ENCODE measurements at places on chromosomes 7 and 10.

GRCh38 chr10:15363031-15363430 is 8.1 kb downstream of the FAM171A1 start:
- no peak for DNase-seq

DNA sequence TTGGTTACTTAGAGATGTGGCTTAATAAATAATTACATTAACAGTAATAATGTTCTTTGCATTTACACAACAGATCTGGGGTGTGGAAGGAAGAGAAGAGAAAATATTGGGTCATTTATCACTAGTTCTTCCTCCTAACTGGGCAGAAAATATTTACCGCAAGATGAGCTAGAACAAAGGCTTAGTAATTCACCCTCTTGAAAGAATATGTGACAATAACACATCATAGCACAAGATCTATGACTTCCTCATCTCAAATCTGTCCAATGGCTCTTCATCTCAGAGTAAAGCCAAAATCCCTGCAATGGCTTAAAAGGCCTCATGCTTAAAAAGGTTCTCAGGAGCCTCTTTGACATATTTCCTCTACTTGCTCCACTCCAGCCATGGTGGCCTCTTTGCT is 178.6 kb downstream of the ZNF438 start:
- no peak for DNase-seq

DNA sequence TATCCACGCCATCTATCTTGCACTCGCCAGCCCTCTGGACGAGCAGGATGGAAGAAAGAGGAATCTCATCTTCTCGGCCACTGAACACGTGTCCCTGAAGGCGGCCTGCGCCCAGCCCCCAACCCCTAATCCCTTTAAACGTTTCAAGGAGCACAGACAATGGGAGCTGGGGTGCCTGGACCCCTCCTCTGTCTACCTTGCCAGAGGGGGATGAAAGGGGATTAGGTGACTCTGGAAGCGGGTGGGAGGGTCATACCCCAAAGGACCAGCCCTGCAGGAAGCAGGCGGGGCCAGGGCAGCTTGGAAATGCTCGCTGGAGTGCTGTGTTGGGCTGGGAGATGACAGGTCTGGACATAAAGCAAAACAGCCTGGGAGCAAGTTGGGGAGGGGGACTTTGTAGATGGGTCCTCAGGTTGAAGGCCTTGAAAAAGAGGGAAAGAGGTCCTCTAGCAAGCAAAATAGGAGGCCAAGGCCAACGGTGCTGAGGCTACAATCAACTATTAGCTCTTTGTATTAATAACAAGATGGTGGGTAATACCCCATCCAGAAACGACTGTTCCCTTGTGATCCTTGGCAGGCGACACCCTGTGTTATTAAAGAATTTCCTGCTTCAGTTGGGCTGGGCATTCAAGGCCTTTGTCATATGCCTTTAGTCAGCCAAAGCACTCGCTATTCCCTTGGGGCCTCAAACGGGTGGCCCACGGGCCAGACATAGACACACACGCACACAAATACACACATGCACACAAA is 126.5 kb upstream of the UNC5B start:
- no peak for DNase-seq

GRCh38 chr7:112271162-112271561 is 64.7 kb downstream of the ZNF277 start:
- no peak for DNase-seq

- no peak for DNase-seq
Observed at GRCh38 chr10:6461961-6462360, 118.1 kb downstream of the PRKCQ start.

DNA sequence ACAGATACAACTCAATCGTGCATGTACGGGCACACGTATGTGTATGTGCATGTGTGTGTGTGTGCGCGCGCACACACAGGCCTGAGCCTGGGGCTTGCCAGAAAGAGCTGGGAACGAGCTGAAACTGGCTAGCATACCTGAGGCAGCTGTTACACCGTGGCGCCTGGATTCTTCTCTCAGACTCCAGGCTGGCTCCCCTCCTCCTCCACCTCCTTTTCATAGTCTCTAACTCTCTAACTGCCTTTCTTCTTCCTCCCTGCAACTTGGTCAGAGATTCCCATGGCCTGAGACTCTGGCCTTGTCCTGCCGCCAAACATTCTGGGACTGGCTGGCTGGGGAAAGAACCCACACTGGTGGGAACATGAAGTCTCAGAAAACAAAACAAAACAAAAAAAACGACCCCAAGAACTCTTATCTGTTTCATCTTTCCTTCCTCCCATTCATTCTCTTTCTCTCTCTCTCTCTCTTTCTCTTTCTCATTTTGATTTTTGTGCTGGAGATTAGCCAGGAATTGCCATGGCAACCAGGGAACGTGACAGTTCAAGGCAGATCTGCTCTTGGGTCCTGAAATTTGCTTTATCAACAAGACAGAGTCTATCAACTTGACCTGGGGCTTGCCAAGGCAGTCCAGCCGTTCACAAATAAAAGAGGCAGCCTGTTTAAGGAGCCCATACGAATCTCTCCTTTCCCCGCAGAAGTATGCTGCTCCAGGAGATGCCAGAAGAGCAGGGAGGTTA is 76.8 kb upstream of the SEM1 start:
- no peak for DNase-seq

GRCh38 chr10:77436257-77436975 is 201.2 kb downstream of the KCNMA1 start:
- DNase-seq, result no peak

GRCh38 chr7:106419455-106420182 is 134.8 kb upstream of the NAMPT start:
- DNase-seq, result no peak

DNA sequence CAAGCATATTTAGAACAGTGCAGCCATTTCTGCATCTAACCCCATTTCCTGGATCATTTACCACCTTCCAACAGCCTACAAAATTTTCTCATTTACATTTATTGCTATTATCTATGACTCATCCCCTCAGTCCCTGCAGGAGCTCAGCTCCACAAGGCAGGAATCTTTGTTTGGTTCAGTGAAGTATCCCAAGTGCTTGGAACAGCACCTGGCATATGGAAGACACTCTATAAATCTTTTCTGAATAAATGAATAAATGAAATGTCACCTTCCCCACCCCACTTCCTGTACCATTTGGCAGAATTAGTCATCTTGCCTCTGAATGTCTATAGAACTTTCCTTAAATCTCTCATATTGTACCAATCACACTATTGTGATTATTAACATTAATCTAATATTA is 110.7 kb downstream of the HIP1 start:
- no peak for DNase-seq

DNA sequence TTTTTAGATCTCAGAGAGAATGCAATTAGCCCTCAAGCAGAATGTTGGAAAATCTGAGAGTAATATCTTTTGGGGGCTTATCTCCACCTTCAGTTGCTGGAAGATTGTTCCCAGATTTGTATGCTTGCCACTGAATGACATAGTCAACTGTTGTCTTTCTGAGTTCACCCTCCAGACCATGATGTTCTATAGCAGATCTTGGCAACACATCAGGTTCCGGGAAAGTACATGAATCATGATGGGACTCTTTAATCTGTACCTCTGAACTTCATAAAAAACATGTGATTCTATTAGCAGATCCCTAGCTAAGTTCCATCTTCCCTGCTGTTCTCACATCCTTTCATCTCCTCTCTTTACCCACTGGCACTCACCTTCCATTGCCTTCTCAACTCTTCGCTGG is 68.9 kb downstream of the PLCE1 start:
- no peak for DNase-seq

DNA sequence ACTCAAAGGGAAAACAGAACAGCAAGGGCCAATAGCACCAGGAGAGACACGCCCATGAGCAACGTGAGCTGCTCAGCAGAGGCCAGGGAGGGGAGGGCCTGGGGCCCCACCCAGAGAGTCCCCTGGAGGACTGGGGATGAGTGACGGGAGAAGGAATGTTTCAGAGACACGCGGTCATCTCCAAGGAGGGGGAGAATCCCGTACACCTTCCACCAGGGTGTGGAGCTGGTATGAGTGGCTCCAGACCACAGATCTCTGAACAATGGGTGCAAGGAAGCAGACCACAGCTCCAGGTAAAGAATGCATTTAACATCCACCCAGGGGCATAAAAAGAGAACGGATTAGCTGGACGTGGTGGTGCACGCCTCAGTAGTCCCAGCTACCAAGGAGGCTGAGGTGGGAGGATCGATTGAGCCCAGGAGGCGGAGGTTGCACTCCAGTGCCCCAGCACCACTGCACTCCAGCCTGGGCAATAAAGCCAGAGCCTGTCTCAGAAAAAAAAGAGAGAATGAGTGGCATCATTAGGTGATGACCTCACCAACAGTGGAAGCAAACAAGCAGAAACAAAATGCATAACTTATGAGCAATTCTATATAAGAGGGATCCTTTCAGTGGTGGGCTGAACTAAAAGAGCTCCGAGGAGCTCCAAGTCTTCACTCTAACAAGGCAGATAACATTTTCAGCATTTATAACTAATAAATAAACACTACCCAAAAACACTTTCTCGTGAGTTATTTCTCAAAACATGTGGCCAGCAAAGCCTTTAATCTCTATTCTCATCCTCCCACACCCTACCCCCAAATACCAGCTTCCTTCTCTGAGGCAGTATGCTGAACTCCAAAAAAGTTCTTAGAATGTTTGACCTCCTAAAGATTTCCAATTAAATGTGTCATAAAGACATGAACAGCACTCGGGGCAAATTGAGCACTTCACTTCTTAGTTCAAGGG is 12.5 kb downstream of the PSAP start:
- DNase-seq, result no peak

DNA sequence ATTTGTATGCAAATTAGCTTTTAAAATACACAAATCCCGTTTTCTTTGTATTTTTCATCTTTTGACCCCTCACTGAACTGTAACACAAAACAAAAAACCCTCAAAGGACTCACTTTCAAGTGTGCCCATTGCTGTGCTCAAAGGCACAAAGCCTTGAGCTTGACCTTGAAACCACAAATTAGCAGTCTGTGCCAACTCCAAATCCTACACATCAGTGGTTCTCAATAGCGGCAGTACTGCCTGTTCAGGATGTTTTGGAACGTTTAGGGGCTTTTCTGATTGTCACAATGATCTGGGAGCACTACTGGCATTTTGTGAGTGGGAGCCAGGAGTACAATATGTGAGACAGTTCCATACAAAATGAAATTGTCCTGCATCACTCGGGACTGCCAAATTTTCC is 55.5 kb downstream of the KDM7A start:
- DNase-seq, result no peak

GRCh38 chr10:98858525-98858924 is 377.1 kb downstream of the HPSE2 start:
- DNase-seq, result no peak

- DNase-seq, result no peak
Observed at GRCh38 chr7:105376908-105377533, 11.7 kb downstream of the SRPK2 start.

GRCh38 chr7:23246555-23246954 is at the start of gene GPNMB:
Gene GPNMB, plus strand, starts transcription at chr7:23246775. Its CDS starts 83 bp downstream, at chr7:23246858.
- DNase-seq, result no peak

GRCh38 chr10:121631365-121632029 is 33.3 kb upstream of the FGFR2 start:
- DNase-seq, result no peak

GRCh38 chr7:100893910-100894721 is 1.6 kb downstream of the ACHE start:
- peak; percentile 33 for DNase-seq

GRCh38 chr7:117178600-117178999 is 144.3 kb downstream of the WNT2 start:
- DNase-seq, result no peak

GRCh38 chr7:50827281-50827680 is 44.6 kb upstream of the GRB10 start:
- DNase-seq, result no peak

- DNase-seq, result no peak
Observed at GRCh38 chr7:103114576-103115008, 34.3 kb downstream of the NAPEPLD start.

DNA sequence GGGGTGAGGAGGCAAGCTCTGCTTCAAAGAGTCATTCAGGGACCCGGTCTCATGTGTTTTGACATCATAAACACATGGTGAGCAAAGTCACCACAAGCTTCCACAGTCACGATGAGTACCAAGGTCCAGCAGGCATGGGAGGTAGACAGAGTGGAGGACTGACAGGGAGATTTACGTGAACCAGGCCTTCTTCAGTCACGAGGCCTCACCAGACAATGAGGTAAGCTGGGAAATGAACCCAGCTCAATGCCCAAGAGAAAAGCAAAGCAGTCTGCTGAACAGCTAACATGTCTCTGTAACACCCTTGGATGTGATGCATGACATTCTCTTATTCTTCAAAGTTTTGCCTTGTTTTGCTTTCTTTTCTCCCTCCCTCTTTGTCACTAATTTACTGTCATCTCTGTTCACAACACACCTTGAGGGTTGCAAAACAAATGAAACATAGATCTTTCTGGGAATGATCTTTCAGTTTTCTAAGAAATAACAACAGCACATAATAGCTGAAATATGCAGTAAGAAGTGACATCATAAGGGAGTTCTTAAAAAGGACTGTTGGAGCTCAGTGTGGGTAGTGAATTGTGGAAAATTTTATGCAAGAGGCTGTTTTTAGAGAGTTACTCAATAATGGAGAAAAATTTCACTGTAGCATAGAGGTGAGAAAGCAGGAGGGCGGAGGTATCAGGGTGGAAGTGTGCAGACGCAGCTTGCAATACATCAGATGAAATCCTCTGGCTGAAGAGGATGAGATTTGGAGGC is 9.0 kb downstream of the PPP1R17 start:
- no peak for DNase-seq

GRCh38 chr7:150314639-150315239 is 8.4 kb upstream of the LRRC61 start:
- DNase-seq, result no peak

GRCh38 chr7:95886501-95887090 is 114.2 kb downstream of the DYNC1I1 start:
- DNase-seq, result no peak

GRCh38 chr7:87316846-87317552 is 28.5 kb upstream of the CROT start:
- no peak for DNase-seq

- DNase-seq, result no peak
Observed at GRCh38 chr7:115831371-115831770, 199.2 kb downstream of the TFEC start.

GRCh38 chr10:13928451-13928850 is 341.7 kb downstream of the PRPF18 start:
- DNase-seq, result no peak

DNA sequence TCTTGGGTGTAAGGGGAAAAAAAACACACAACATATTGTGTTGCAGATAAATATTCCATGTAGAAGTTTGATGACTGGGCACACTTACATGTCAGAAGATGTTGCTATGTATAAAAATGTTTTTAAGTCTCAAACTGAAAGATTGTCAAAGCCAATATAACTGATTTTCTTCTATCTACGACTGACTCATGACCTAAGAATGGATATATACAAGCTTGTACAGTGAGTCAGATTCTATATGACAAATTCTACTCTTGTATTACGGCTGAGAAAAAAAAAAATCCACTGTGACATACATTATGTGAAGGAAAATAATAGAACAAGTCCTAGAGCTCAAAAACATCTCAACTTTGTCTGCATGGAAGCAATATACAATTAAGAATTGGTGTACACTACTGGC is 343.0 kb upstream of the PCDH15 start:
- no peak for DNase-seq

DNA sequence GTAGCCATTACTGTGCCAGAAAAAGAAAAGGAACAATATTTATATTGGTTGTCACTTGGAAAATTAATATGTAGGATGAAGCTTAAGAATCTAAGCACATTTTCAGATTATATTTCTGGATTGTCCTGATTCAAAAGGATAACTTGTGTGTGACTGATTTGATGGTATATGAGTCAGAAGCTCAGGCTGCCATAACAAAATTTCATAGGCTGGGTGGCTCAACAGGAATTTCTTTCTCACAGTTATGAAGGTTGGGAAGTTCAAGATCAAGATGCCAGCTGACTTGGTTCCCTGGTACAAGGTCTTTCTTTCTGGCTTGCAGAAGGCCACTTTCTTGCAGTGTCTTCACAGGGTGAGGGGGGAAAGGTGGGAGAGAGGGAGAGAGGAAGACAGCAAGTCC is 108.5 kb downstream of the ST7 start:
- no peak for DNase-seq
